ELR (cell line): ENCODE measurements at places on chromosomes 7 and 10.

- DNase-seq = peak; percentile 85
Observed at GRCh38 chr7:44617225-44617890, 10.9 kb downstream of the OGDH start.

DNA sequence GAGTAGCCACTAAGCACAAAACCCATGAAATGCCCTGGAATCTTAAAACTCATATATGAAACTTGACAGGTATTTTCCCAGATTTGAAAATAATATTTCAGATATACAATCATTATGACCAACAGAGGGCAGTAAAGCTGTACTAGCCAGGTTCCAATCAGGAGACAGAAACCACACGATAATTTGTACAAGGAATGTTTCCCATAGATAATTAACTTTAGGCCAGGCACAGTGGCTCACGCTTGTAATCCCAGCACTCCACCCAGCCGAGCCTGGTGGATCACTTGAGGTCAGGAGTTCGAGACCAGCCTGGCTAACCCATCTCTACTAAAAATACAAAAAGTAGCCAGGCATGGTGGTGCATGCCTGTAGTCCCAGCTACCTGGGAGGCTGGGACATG lies 31.0 kb upstream of the NUB1 start:
- DNase-seq = peak; percentile 49

GRCh38 chr7:2143981-2144595 lies 88.7 kb downstream of the MAD1L1 start:
- no peak for DNase-seq

- DNase-seq = no peak
Observed at GRCh38 chr7:42964849-42965805, 33.0 kb downstream of the MRPL32 start.

- peak; percentile 84 for DNase-seq
Observed at GRCh38 chr10:5546891-5547680, 22.3 kb downstream of the CALML3 start.
